Upper lobe of right lung (tissue), 1 donor: ENCODE measurements at places on chromosomes 5 and 9. TPM values are rescaled to one million over a fixed set of nuclear protein-coding genes. Genes with fewer than 3 reads are reported as not detected.

Gene POMT1
- total RNA-seq, result 25.2 TPM

DNA sequence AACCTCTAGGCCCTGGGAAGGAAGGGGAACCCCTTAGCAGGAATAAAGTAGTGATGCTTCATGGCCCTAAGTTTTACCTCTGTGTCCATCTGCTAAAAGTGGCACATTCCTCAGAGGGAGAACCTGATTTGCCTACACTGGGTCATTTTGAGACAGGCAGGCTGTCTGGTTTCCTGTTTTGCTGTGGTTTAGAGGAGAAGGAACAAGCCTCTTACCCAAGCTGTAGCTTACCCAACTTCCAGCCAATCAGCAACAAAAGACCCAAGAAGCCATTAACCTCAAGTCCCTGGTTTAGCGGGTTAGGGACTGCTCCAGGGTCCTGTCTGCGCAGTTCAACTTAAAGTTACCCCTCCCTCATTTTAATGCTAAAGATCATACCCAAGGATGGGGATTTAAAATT is 411.0 kb downstream of the MAT2B start:
- no peak for DNase-seq
- H3K27me3 ChIP-seq, result no peaks in the 10 kb centered on the region
- no peaks in the 10 kb centered on the region for H3K36me3 ChIP-seq
- no peaks in the 10 kb centered on the region for H3K4me1 ChIP-seq
- peak overlapping the region; percentile 72 for H3K27ac ChIP-seq

Gene GMCL2
- not detected for total RNA-seq

GRCh38 chr9:27645161-27645840 is 72.0 kb upstream of the C9orf72 start:
- no peaks in the 10 kb centered on the region for H3K4me1 ChIP-seq
- no peak overlapping the region for H3K4me3 ChIP-seq
- no peaks in the 10 kb centered on the region for H3K36me3 ChIP-seq
- DNase-seq, result no peak
- no peaks in the 10 kb centered on the region for H3K27me3 ChIP-seq
- no peak overlapping the region for H3K27ac ChIP-seq

DNA sequence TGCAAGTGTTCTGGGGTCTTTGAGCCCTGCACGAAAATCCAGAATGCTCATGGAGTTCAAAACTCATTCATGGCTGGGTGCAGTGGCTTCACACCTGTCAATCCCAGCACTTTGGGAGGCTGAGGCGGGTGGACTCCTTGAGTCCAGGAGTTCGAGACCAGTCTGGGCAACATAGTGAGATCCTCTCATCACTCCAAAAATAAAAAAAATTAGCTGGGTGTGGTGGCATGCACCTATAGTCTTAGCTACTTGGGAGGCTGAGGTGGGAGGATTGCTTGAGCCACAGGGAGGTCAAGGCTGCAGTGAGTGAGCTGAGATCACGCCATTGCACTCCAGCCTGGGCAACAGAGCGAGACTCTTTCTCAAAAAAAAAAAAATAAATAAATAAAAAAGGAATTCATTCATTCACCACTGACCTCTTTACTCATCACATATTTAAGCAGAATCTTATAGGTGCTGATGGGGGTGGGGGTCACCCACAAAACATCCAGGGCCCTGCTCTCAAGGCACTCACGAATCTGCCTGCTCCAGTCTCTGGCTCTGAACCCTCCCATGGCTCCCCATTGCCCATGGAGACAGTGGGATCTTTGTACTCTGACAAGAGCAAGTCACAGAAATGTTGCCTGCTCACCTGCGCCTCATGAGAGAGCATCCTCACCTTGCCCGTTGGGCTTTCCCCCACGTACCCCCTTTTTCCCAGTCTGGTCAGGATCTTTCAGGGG is 76.7 kb upstream of the IER5L start:
- peaks cover 10% of the 10 kb centered on the region for H3K27me3 ChIP-seq
- no peak overlapping the region for H3K4me3 ChIP-seq

- H3K4me3 ChIP-seq, result no peak overlapping the region
- no peak overlapping the region for H3K27ac ChIP-seq
- no peaks in the 10 kb centered on the region for H3K36me3 ChIP-seq
- no peaks in the 10 kb centered on the region for H3K4me1 ChIP-seq
- no peaks in the 10 kb centered on the region for H3K27me3 ChIP-seq
Measured at GRCh38 chr5:84257061-84257460, 127.6 kb downstream of the EDIL3 start.

DNA sequence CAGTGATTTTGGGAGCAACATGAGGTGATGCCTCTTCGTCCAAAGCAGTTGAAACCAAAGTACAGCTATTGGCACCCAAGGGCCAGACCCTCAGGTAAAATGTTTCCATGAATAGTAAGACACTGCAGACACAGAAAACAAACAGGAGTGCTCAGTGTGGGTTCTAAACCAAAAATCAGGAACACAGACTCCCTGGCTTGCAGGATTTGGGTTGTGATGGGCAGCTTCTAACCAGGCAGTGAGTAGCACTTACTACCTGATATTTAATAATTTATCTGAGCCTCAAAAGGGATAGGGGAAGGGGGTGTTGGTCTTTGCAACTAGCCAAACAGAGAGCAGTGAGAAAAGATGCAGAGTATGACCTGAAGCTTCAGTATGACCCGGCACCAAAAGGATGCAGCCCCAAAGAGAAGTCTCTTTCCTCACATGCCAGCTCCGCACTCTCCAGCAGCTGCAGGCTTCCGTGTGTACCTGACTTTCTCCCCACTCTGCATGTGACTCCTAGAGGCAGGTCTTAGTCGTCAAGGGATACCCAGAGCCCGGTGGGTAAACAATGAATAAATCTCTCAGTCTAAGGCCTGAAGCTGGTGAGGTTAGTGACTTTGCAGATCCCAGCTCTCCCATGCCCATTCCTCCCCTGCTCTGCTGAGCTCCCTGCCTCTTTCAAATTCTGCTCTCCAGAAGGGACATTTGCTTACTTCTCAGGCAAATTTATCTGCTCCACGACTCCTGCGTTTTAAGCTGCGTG is 105.4 kb upstream of the SPOCK1 start:
- no peaks in the 10 kb centered on the region for H3K36me3 ChIP-seq
- H3K27ac ChIP-seq, result no peak overlapping the region
- H3K27me3 ChIP-seq, result peaks cover 14% of the 10 kb centered on the region
- no peak overlapping the region for H3K4me3 ChIP-seq
- no peak for DNase-seq
- no peaks in the 10 kb centered on the region for H3K4me1 ChIP-seq

- H3K27me3 ChIP-seq, result no peaks in the 10 kb centered on the region
- no peaks in the 10 kb centered on the region for H3K4me1 ChIP-seq
- no peak overlapping the region for H3K27ac ChIP-seq
- no peak overlapping the region for H3K4me3 ChIP-seq
- DNase-seq, result no peak
- no peaks in the 10 kb centered on the region for H3K36me3 ChIP-seq
Measured at GRCh38 chr5:21654-22233, 70.2 kb upstream of the PLEKHG4B start.

- H3K27ac ChIP-seq, result peak overlapping the region; percentile 88
- no peaks in the 10 kb centered on the region for H3K36me3 ChIP-seq
- DNase-seq, result peak; percentile 72
- no peaks in the 10 kb centered on the region for H3K27me3 ChIP-seq
- peak overlapping the region; percentile 72 for H3K4me3 ChIP-seq
Measured at GRCh38 chr9:4741365-4742089, 525 bp upstream of the AK3 start.

DNA sequence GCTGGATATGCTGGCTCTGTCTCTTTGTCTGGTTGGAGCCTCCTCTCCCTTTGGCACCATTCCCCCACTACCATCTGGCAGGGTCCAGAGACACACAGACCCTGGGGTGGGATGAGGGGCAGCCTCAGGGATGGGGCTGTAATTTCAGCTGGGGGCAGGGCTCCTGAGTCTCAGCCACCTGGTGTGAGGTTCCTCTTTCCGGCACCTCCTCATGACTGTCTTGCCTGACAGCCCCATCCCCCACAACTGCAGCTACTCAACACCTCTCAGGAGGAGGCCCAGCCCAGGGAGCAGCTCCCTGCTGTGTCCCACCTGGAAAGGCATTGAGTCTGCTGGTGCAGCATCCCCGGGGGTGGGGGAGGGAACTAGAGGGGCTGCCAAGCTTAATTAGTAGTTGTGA is 11.7 kb upstream of the RPS14 start:
- no peaks in the 10 kb centered on the region for H3K27me3 ChIP-seq
- no peaks in the 10 kb centered on the region for H3K36me3 ChIP-seq
- H3K4me1 ChIP-seq, result peaks cover 16% of the 10 kb centered on the region
- DNase-seq, result no peak
- no peak overlapping the region for H3K4me3 ChIP-seq

Gene LHX3
- not detected for total RNA-seq

DNA sequence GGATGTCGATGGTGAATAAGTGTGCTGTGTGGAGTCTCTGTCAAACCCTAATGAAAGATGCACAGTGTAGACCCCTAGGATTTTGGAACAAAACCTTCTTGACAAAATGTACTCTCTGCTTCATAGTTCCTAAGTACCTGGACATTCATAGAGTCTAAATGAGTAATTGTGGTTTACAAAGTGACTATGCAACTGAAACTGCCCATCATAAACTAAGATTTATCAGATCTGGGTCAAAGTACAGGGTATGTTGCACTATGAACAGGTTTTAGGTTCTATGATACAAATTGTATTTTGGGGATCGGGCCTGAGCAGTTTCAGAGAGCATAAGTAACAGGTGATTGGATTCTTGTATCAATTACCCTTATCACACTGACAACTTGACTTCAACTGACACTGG is 79.4 kb downstream of the LURAP1L start:
- H3K4me1 ChIP-seq, result no peaks in the 10 kb centered on the region
- no peak overlapping the region for H3K4me3 ChIP-seq
- H3K27ac ChIP-seq, result no peak overlapping the region
- H3K36me3 ChIP-seq, result no peaks in the 10 kb centered on the region
- no peak for DNase-seq

GRCh38 chr9:87601176-87601575 is 103.5 kb downstream of the DAPK1 start:
- peaks cover 56% of the 10 kb centered on the region for H3K4me1 ChIP-seq
- no peaks in the 10 kb centered on the region for H3K27me3 ChIP-seq
- peak overlapping the region; percentile 78 for H3K27ac ChIP-seq
- H3K36me3 ChIP-seq, result peaks cover 13% of the 10 kb centered on the region
- DNase-seq, result peak; percentile 84

Gene MYMK
- not detected for total RNA-seq

Gene PCDHGA8
- total RNA-seq, result 1.2 TPM

GRCh38 chr9:116285320-116285719 is 131.7 kb downstream of the PAPPA start:
- H3K4me1 ChIP-seq, result no peaks in the 10 kb centered on the region
- H3K36me3 ChIP-seq, result no peaks in the 10 kb centered on the region
- H3K27ac ChIP-seq, result no peak overlapping the region
- no peak overlapping the region for H3K4me3 ChIP-seq

GRCh38 chr9:81718244-81718643 is 28.9 kb upstream of the TLE1 start:
- no peak overlapping the region for H3K27ac ChIP-seq
- no peak overlapping the region for H3K4me3 ChIP-seq
- DNase-seq, result no peak
- H3K36me3 ChIP-seq, result no peaks in the 10 kb centered on the region

- DNase-seq, result no peak
- peak within 1 kb of the TSS; percentile 78 for H3K4me3 ChIP-seq
- H3K4me1 ChIP-seq, result peaks cover 9% of the 10 kb centered on the region
Measured at GRCh38 chr9:2621722-2622460, at the start of gene VLDLR. VLDLR (plus strand) TSS chr9:2621787; CDS start chr9:2622190, 403 bp downstream.

Gene PJA2
- total RNA-seq, result 93.9 TPM

Gene CYSRT1
- total RNA-seq, result 0.41 TPM

DNA sequence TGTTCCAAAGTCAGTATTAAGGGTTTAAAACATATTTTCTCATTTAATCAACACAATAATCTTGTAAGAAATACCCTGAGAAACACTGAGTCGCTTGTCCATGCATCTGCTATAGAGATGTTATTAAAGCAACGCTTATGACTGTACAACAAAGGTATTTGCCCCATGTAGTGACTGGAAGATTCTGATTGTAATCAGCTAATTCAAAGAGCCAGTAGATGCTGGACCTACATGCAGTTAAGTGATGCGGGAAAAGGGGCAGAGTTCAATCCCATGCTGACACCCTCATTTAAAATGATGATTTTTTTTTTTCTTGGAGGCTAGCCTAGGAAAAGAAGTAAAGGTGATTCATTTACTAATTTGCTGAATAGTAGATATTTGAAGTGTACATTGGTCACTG is 149.3 kb upstream of the MTAP start:
- no peaks in the 10 kb centered on the region for H3K36me3 ChIP-seq
- H3K4me1 ChIP-seq, result no peaks in the 10 kb centered on the region
- H3K27ac ChIP-seq, result no peak overlapping the region
- DNase-seq, result no peak
- no peak overlapping the region for H3K4me3 ChIP-seq
